ENCODE measurements at places on chromosomes 11 and 22.

DNA sequence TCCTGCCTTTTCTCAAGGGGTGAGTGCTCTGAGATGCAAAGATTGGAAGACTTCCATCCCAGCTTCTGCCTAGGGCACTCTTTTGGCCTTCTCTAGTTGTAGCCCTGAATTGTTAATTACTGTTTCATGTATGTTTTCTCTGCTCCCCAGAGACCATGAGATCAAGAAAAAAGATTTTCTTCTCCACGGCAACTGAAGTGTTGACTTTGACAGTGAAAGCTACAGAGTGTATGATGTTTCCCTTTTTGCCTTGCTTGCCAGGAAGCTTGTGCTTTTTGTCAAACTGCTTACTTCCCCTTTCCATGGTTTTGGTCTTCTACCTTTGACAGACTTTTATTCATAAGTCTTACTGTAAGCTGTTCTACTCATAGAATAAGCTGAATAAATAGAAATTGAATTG, 23.3 kb upstream of the EIF3D start:
- no peak for DNase-seq

GRCh38 chr11:114197799-114198500, 98.2 kb upstream of the NNMT start:
- DNase-seq, result peak; percentile 37

DNA sequence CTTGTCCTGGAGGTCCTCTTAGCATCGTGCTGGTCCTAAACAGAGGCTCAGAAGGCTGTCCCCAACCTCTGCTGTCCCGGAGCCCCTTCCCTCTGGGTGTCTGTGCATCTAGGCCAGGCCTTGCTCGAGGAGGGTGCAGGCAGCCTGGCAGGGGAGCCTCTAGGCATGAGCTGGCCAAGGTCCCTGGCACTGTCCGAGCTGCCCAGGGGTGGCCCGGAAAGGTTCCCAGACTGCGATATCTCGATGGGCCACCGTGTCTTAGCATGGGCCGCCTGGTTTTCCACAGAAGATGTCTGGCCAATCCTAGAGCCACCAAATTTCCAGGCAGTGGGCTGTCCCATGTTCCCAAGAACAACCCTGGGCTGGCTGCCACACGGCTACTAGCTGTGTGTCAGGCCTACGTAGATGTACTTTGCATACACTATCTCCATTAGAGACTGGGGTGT, 24.6 kb upstream of the SMIM38 start:
- DNase-seq, result no peak

GRCh38 chr11:123478352-123478987, 48.4 kb downstream of the GRAMD1B start:
- peak; percentile 59 for DNase-seq

- no peak for DNase-seq
Observed at GRCh38 chr22:27115816-27116256, 458.4 kb downstream of the MIAT start.

DNA sequence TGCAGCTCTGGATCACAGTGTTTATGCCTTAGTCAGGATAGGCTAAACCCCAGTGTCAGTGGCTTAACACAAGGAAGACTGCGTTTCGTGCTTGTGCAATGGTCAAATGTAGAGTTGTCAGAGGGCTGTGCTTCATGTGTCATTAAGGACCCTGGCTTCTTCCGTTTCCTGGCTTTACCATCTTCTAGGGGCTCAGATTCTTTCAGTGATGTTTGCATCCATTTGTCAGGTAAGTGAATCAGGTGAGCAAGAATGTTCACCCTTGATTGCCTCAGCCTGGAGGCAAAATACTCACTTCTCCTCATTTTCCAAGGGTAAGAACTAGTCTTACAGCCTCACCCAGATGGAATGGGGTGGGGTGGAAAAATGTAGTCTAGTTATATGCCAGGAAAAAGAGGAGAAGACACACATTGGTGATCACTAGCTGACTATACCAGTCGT, 20.5 kb upstream of the AMOTL1 start:
- DNase-seq, result no peak

- DNase-seq, result no peak
Observed at GRCh38 chr11:44840085-44840478, 110.6 kb downstream of the TP53I11 start.

GRCh38 chr11:111624608-111625007, 22.4 kb downstream of the SIK2 start:
- DNase-seq, result no peak

DNA sequence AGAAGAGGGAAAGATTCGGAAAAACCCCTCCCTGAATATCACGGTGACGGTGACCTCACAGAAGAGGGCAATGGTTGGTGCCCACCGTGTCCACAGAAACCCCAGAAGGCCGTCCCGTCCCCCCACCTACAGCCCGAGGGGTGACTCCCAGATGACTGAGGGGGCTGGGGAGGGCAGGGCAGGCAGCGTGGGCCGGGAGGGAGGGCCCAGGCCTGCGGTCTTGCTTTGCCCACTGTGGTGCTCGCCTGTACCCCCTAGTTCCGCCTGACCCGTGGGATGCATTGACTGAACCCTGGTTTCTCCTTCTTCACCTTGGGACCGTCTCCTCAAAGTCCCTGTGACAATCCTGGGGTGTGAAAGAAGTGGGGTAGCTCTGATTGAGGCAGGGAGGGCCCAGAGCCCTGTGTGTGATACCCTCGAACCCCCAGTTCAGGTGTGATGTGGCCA, 526.7 kb downstream of the BRD1 start:
- no peak for DNase-seq

DNA sequence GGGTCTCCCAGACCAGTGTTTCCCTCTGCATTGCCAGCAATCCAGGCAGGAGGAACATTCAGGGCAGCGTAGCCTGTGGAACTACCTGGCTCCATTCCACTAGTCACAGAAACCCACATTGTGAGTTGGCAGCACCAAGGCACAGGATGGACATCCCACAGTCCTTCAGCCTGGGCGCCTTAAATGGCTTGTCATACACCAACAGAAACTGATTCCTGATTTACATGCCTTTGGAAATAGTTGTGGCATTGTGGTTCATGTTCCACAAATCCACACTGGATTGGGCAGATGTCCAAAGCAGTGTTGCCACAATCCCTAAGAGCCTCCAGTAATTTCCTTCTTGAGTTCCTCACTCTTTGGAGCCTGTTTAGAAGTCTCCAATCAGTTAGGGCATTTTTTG, 225.6 kb downstream of the BLID start:
- DNase-seq, result peak; percentile 91

- no peak for DNase-seq
Observed at GRCh38 chr22:46051646-46052045, 74.7 kb upstream of the WNT7B start.

DNA sequence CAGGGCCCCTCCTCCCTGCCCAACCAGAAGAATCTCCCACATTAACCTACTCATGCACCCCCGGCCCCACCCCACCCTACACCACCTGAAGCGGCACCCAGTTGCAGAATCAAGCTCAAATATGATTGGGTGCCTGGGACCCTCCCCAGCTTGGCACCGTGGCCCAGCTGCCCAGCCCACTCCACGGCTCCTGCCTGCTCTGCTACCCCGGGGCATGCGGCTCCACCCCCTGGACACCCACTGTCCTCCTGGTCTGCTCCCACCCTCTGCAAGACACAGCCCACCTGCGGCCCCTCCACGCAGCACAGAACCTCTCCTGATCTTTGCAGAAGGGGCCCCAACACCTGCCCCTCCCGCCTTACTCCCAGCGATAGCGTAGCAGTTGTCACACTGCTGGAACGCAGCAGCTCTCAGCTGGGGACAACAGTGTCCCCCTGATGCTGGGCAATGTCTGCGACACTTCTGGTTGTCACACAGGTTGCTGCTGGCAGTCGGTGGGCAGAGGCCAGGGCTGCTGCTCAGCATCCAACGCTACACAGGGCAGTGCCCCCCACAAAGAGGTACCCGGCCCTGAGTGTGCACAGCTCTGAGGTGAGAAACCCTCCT, 32.0 kb upstream of the TESMIN start:
- no peak for DNase-seq

- no peak for DNase-seq
Observed at GRCh38 chr11:37973941-37974340, 1375.9 kb upstream of the RAG2 start.

- DNase-seq, result no peak
Observed at GRCh38 chr22:28768701-28769393, 3.6 kb upstream of the CCDC117 start.

DNA sequence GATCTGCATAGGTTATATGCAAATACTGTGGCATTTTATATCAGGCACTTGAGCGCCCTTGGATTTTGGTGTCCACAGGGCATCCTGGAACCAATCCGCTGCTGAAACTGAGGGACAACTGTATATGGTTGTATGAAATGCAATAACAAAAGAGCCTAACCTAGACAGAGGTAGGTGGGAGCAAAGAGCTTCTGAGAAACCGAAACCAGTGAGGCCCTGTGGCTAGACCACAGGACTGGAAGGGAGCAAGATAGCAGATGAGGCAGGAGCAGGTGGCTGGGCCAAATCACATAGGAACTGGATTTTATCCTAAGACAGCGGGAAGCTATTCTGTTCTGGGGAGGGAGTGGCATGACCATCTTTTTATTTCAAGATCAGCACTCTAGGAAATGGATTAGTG, 30.1 kb downstream of the RCN1 start:
- no peak for DNase-seq

DNA sequence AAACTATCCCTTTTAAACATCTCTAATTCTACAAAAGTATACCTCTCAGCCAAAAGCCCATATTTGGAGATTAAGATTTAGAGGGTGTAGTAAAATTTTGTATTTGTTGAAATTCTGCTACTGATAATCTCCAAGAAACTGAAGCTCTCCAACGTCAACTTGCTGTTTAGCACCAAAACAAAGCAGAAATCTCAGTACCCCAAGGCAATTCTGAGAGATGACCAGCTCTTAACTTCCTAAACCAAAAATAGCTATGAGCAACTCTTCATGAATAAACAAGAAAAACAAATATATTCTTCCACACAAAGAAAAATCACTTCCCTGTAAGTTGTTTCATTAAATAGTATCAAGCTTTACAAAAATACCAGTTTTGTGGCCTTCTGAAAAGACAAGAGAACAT, 13.3 kb downstream of the RRAS2 start:
- DNase-seq, result no peak

DNA sequence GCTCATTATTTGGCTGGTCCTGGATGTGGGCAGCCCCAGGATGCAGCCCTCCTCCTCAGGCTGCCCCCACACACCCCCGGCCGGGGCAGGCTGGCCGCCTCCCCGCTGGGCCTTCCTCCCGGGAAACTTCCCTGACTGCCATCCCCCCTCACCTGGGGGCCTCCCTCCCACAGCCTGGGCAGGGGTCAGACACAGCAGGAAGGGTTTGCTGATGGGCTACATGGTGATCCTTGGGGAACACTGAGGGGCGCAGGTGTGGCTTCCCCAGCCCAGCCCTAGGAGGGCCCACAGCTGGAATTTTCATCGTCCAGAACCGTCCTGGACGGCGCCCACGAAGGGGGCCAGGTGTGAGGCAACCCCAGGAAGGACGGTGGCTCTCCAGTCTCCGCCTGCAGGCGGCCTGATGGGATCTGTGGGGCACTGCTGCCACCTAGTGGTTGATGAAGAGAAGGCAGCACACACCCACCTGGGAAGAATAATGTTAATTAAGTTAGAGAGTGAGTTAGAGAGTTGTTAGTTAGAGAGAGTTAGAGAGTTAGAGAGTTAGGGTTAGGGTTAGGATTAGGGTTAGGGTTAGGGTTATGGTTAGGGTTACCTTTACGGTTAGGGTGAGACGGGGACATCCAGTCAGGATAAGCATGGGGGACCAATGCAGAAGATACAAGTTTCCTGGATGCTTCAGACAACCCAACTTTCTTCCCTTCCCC, 75.9 kb upstream of the PRR5 start:
- no peak for DNase-seq

- no peak for DNase-seq
Observed at GRCh38 chr11:33035011-33035410, 4.4 kb upstream of the TCP11L1 start.

DNA sequence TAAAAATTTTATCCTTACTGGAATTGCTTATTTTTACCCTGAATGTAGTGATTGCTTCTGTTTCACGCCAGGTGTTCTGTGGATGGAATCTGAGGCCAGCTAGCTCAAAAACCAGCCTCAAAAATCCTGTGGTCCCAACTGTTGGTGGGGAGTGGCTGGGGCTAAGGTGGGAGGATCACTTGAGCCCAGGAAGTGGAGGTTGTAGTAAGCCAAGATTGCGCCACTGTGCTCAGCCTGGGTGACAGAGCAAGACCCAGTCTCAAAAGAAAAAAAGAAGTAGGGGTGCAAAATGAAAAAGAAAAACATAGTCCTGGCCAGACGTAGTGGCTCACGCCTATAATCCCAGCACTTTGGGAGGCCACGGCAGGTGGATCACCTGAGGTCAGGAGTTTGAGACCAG, 27.0 kb upstream of the SLC5A1 start:
- no peak for DNase-seq

DNA sequence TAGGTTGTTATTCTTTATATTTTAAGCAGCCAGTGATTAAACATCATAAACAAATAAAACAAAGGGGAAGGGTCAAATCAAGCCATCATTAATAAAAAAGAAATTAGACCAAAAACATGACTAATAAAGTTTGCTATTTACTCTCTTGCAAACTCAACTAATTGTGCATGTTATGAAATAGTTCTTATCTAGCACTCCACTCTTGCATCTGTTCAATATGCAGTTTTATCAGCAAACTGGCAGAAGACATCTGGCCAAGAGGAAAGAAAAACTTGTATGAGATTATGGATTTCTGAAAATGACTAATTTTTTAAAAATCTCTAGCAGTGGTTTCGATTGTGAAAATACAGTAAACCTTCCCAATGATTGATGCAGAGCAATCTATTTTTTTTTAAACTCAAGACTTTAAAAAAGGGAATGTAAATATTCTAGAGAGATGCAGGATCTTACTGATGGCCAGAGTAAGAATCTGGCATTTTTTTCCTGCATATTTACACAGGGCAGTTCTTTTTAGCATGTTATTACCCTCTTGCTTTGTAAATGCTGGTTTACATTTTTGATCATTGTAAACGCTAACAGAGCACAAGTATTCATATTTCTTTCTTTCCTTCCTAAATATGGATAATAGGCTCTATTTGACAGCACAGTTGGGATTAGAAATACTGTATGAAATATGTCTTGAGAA, 83.3 kb downstream of the GRIA4 start:
- DNase-seq, result no peak

DNA sequence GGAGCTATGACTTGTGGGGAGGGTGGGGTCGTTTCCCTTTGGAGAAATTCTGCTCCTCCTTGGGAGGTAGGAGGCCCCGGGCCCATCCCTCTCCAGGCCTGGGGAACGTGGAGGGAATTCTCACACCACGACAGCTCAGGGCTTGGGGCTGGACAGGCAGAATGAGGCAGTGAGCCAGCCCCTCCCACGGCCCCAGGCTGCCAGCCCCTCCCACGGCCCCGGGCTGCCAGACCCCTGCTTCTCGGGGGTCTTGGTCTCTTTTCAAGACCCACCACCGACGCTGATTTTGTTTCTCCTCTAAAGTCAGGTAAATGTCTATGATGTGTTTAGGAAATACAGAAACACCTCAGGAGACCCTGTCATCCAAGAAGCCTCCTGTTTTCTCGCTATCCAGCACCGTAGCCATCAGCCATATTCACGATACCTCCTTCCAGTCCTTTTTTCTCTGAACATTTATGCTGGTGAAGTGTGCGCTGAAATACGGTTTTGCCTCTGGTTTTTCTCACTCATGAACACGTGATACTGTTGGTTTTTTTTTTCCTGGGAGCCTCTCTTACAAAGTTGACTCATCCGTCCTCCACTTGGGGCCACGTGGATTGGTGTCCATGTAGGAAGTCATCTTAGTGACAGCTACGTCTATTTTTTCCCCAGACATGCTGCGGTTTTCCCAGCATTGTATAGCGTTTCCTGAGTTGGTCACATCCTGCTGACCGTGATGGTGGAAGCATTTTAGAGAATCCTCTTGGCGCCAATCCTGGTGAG, 1219.6 kb downstream of the BRD1 start:
- DNase-seq, result no peak

All from fibroblast of skin of left biceps (primary cell).